ENCODE measurements at places on chromosomes 5 and 9.

- peak; percentile 18 for DNase-seq
These were observed 1.3 kb downstream of the SDHA start for GRCh38 chr5:219460-219863.

- peak; percentile 43 for DNase-seq
These were observed 313.8 kb downstream of the FAM170A start for GRCh38 chr5:119943148-119943547.

- DNase-seq: no peak
These were observed 11.4 kb upstream of the SLC45A2 start for GRCh38 chr5:33995865-33996264.

- DNase-seq: no peak
These were observed 63.4 kb downstream of the PSMB7 start for GRCh38 chr9:124351672-124352468.

DNA sequence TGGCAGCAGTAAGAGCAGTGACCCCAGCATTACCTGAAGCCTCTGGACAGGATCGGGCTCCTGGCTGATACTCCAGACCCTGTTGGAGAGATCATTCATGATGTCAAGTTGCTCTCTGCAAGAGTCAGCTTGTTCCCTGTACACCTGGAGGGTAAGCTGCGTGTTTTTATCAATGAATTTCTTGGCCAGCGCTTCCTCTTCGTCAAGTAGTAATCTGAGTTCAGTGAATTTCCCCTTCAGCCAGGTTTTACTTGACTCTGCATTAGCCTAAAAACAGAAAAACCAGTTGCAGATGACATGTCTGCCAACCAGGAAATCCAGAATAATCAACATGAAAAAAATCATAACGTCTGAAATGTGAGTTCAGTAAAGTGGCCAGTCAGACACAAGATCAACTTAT is 19.1 kb downstream of the TRIM14 start:
- no peak for DNase-seq

DNA sequence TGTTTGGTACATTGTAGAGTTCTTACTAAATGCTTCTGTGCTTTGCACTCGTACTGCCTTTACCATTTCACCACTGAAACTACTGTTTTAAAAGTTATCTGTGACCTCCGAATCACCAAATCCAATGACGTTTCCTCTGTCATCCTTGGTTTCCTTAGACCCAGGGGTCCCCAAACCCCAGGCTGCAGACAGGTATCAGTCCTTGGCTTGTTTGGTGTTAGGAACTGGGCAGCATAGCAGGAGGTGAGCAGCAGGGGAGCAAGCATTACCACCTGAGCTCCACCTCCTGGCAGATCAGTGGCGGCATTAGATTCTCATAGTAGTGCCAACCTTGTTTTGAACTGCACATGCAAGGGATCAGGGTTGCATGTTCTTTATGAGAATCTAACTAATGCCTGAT is 26.8 kb upstream of the APC start:
- DNase-seq: no peak

DNA sequence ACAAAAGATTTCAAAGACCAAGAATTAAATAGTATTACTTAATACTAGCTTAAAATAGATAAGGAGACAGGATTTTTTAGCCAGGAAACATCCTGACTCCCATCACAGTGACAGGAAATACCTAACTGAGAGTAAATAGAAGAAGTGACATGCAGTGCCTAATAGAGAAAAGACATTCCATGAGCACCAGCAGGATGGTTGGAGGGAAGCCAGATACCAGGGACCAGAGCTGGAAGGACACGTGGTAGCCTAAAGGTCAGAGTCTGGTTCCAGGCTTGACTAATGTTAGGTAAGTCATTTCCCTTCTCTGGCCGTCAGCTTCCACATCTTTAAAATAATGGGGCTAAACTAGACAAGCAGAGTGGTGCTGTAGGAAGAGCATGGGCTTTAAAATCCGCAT is 41.6 kb downstream of the CDK5RAP2 start:
- DNase-seq: peak; percentile 15

GRCh38 chr5:98957307-98957706 is 28.5 kb upstream of the CHD1 start:
- DNase-seq: no peak

- no peak for DNase-seq
These were observed 16.0 kb upstream of the TEX48 start for GRCh38 chr9:114697951-114698351.

DNA sequence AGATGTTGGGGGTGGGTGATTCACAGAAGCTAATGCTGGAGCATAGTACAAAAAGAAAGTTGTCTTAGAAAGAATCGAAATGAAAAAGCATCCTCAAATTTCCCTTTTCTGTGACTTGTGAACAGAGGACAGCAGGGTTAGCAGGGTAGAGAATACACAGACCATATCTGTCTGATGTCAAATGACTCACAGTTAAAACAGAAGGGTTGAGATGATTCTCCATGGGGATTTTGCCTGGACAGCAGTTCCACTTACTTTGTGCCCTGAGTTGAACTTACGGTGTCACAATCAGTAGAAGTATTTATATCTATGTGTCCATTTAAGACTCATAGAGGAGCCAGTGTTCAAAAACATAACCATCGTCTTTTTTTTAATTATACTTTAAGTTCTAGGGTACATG is 801.6 kb downstream of the KCTD16 start:
- DNase-seq: no peak

DNA sequence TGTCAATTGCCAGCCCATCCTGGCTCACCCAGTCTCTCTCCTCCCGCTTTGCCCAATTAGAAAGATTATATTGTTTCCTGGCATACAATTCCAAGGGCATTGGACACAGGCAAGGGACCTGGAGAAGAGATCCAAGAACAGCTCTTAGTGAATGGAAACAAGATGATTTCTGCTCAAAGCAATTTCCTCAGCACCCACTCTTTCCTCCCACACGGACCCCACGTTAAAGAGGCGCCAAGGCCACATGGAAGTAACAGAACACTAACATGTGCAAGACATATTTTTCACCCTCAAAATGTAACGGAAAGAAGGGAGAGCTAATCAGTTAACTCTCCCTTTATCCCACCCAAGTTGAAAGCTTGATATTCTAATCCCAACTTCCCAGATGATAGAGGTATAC is 111.2 kb downstream of the LHFPL2 start:
- DNase-seq: no peak

DNA sequence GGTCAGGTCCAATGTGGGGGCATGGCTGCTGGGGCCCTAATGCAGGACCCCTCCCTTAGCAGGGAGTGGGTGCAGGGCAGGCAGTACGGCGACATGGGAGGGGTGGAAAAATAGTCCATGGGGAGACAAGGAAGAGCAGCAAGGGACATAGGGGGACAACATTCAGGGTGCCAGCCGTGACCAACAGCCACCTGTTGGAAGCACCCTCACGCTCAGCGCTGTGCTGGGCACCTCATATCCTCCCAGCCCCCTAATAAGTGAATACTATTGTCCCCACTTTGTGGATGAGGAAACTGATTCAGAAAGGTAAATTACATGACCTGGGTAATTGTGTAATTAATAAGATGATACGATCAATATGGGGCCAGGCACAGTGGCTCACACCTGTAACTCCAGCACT is 3.0 kb upstream of the FIBCD1 start:
- no peak for DNase-seq

DNA sequence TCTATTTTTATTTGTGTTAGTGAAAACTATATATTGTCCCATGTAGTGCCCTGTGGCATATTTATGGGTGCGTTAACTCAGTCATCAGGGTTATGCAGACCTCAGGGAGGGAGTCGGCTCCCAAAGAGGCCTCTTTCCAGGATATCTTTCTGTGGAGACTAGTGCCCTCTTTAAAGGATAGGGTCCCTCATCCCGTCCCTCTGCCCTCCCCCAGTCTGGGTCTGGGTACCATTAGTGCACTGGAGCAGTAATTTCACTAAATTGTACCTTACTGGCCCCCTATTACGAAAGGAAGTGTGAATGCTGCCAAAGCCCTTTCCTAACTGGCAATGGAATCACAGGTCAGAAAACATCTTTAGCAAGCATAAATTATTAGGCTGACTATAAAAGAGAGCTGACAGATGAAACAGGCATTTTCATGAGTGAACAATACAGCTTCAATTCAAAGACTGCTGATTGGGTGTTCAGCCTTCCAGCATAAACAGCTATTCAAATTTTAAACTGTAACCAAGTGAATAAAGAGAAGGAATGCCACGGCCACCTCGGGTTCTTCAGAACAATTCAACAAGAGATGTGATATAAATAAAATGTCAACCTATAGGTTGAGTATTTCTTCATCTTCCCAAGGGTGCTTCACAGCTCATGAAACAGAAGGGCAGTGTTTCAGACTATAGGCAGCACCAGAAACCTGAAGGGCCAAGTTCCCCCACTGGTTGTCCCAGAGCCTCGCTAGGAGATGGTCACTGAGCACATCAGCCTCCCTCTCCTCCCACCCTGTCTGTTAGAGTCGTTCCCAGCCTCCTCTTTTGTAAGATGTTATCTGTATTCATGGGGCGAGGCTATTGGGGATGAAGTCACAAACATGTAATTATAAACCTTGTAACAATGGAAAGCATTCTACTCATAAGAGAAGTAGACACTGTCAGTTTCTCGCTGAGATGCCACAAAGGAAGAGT is 318.7 kb downstream of the TMEM161B start:
- no peak for DNase-seq

DNA sequence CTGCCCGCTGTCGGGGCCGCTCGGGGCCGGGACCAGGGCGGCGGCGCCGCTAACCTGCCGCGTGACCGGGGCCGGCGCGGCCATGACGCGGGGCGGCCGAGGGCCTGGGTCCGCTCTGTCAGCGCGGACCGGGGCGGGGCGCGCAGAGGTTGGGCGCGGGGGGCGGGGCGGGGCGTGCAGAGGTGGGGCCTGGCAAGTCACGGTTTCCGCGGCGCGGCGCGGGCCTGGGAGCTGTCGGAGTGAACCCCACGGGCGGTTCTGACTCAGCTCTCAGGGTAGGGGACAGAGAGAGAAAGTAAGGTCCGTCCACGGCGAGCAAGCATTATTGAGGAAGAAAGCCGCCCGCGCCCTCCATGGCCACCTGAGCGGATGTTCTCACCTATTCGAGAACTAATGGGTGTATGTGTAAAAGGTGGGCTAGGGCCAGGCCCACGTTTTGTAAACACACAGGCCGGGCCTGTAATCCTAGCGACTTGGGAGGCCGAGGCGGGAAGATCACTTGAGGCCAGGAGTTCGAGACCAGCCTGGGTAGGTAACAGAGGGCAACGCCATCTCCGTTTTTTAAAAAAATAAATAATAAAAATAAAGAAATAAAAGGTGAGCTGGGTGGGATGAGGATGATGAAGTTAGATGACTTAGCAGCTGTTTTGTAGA is at the start of gene PRXL2C:
PRXL2C (minus strand) TSS at position 120 of the 654 bp plus-strand sequence; CDS start at position 84, 36 bp downstream.
- DNase-seq: peak; percentile 36

DNA sequence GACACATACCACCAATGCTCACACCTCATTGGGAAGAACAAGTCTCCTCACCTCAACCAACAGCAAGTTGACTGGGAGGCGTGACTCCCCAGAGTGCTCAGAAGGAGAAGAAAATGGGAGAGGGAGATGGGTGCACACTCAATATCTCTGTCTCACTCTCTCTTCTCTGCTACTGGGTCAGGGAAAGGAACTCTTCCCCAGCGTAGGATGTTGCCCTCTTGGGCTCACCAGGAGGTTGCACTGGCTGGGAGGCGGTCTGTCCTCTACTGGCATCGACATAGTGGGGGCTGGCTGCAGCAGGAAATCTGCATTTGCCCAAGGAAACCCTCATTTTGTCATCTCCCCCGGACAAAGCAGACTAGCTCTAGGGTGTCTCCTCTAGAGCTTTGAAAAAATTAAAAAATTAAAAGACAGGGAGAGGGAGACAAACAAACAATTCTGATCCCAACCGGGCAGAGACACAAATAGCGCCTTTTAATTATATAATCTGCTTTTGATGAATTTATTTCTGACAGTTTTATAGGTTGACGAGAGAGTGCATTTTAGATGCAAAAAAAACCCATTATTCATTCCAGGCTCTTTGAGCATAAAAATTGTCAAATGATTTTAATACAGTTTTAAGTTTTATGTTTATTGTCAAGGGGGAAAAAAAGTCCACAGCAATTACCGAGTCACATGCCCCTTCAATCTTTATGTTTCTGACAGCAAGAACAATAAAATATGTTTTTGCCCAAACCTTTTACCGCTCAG is 179.3 kb upstream of the MVB12B start:
- DNase-seq: no peak

DNA sequence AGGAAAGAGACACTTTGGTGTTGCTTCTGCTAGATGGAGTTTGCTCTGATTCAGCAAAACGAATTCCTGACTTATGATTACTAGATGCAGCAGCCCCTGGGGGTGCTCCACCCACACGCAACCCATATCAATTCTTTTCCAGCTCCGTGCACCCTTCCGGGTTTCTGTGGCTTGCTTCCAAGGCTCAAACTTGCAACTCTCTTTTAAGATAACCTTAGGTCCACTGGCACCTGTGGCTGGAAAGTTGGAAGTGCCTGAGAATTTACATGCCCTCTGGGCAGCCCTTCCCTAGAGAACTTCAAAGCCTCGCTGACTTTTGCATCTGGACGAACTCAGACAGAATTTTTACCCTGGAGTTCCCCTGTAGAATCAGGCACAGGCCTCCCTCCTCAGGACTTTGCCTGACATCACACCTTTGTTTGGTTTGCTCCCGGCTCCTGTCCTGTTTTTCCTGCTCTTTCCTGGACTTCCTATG is 224.9 kb downstream of the SNX18 start:
- DNase-seq: peak; percentile 60

GRCh38 chr5:180613188-180613813 is 22.0 kb upstream of the SCGB3A1 start:
- no peak for DNase-seq

DNA sequence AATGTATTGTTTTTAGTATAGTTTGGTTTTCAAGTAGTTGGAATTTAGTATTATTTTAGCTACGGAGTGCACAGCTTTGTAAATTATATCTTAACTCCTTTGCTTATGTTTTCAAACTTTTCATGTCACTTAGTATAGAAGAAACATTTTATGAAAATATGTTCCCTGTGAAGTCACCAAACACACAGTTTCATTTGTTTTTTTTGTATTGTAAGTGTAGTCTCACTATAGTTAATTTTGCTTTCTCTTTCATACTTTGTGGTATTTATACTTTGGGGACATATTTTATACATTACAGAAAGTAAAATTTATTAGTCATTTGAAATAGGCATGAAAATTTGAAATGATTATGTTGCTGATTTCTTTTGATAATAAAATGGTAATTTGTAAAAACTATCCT is 5.0 kb downstream of the CHSY3 start:
- DNase-seq: no peak

Data from fibroblast of skin of scalp (primary cell).